Naive thymus-derived CD4-positive, alpha-beta T cell (primary cell): ENCODE measurements at places on chromosomes 6 and 20.
A peak's percentile ranks its signal among the peaks of the same experiment; 100 is the strongest.

DNA sequence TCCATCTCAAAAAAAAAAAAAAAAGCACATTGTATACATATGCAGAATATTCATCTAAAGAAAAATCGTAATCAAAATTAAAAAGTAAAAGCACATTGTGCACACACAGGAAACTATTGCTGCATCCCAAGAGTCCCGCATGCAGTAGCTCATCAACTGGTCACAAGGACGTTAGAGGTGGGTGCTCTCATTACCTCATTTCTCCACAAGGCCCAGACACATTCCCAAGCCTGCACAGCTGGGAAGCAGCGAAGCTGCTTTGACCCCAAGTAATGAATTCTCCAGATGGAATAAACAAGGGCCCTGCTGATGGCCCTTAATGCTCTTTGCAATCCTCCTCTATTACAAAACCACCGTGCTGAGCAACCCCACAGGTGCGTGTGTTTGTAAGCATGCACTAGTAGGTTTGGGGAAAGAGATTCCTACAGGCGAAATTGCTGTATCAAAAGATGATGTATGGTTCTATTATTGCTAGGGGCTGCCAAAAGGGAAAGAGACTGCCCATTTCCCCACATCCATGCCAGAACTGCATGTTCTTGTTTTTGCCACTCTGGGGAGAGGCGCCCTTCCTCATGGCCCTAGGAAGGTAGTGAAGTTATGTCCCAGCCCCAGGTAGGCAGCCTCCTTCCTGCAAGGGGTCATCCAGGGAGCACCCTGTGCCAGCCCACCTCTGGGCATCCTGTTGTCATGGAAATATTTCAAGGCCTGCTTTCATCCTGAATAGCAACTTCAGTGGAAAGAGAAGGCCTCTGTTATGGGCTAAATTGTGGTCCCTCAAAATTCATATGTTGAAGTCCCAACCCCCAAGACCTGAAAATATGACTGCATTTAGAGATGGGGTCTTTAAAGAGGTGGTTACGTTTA, 34.6 kb upstream of the PTGIS start:
- no peak for DNase-seq

DNA sequence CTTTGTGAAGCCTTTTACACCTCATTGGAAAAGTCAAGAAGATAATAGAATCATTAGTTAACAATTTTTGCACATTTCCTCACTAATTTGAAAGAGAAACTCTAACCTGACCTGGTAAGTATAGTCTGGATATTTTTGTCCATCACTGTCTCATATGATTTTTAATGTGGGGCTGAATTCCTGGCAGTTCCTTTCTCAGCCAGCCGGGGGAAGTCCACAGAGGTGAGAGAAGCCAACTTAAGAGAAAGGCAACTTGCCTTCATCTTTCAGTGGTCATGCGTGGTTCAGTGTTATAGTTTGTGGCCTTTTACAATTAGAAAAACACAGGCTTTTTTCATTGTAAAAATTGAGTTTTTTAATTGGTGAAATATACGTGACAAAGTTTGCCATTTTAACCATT, 80.6 kb downstream of the CDYL start:
- no peak for DNase-seq

DNA sequence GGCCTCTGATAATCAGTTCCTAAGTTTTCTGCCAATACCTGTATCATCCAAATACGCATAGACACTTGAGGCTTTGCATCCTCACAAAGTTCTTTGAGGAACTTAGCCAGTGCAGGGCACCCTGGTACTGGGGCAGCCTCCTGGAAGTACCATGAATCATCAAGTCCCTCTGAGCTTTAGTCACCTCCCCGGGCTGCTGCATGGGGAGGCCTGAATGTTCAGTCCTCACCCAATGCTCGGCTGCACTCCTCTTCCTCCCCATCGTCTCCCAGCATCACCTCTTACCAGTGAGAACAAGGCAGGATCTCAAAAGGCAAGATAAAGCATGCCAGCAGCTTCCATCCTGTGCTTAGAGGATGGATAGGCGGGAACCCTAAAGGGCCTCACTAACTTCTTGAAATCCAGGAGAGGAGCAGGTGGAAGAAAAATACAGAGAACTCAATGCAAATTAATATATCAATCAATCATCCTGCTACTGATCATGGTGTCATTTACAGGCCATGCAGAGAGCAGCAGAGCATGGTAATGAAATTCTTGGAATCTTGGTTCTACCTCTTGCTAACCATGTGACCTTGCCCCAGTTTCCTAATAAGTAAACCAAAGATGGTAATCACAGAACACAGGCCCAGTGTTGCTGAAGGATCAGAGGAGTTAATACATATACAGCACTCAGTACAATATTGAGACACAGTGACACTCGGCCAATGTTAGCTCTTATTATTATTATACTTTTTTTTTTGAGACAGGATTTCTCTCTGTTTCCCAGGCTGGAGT, 4.7 kb upstream of the CCN6 start:
- DNase-seq, result no peak

GRCh38 chr6:145047891-145048290, 687.4 kb downstream of the EPM2A start:
- no peak for DNase-seq

- no peak for DNase-seq
Observed at GRCh38 chr20:39291301-39291700, 329.2 kb downstream of the DHX35 start.

DNA sequence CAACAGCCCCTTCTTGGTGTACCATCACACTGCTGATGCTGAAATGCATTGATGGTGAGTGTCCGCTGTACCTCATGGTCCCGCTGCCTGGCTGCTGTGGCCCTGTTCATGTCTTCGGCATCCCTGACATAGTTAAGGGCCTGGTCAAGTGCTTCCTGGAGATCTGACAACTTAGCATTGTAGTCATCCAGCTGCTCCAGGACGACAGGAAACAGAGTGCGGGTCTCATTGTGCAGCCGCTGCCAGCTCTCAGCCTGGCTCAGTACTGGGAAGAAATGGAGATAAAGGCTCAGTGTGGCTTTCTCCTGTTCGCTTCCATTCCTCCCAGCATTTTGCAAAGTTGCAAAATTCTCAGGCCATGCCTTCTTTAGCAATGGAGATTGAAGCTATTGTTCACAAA, 81.8 kb downstream of the LAMA4 start:
- no peak for DNase-seq

GRCh38 chr6:54959820-54960219, 113.2 kb downstream of the FAM83B start:
- DNase-seq, result no peak

- DNase-seq, result no peak
Observed at GRCh38 chr6:15062516-15063252, 183.2 kb upstream of the JARID2 start.

DNA sequence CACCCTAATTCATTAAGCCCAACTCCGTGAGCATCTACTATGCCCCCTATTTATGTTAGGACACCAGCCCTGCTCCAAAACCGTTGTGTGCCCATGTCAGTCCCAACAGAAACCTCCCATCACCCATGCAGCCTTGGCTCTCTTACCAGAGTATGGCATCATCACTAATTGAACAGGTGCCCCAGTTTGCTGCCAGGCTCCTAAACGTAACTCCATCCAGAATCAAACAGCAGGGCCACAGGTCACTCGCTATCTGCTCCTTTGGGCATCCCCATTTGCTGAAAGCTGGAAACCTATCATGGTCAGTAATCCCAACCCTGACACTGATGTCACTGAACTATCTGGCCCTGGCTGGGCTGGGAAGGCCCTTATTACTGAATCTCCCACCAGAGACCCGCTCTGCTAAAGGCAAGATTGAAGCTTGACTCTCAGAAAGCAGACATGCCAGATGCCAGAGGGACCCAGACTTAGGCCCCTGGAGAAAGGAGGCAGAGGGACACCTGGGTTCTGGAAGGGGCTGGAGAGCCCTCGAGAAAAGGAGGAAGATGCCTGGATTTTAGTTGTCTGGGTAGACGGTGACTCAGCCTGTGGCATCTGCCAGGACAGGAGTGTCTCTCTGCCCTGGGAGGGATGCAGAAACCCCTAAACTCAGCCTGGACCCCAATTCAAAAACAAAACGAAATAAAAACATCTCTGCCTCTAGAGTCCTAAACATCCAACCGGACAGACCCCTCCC, 14.0 kb downstream of the MUCL3 start:
- no peak for DNase-seq

GRCh38 chr6:32905078-32905477, 35.8 kb downstream of the HLA-DMB start:
- DNase-seq, result no peak

DNA sequence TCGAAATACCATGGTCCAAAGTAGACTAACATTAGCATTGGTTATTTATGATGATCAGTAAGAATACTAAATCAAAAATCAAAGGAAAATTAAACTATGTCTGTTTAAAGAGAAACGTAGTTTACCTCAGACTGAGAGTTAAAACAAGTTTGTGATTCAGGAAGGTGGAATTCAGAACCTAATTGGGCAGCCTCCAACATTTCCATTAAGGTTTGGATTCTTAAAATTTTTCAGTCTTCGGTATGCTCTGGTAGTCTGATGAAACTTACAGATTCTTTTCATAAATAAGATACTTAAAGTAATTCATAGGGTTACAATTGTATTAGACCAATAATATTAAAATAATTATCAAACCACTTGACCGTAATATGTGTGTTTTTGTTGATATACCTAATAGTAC, 18.6 kb downstream of the HFE start:
- DNase-seq, result no peak

GRCh38 chr6:23980965-23981364, 145.1 kb upstream of the NRSN1 start:
- no peak for DNase-seq

DNA sequence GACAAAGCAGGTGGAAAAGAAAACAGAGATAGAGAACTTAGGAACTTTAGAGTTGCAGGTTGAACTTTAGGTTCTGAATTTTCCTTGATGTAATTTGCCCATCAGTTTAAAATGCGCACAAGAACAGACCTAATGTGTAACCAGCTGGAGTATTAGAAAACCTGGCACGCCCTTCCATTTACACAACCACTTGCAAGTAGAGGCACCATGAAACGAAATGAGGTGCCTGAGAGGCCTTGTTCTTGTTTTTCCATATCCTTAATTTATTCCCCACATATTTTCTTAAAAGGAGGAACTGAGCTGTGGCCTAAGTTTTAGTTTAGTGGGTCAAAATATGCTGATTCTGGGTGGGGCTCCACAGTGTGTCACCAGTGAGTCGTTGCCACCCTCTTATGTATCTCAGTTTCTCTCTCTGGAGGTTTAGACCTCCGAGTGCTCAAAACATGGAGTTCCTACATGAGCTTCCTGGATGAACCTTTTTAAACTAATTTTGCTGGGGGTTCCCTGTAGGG, 17.2 kb upstream of the IL22RA2 start:
- DNase-seq, result no peak

DNA sequence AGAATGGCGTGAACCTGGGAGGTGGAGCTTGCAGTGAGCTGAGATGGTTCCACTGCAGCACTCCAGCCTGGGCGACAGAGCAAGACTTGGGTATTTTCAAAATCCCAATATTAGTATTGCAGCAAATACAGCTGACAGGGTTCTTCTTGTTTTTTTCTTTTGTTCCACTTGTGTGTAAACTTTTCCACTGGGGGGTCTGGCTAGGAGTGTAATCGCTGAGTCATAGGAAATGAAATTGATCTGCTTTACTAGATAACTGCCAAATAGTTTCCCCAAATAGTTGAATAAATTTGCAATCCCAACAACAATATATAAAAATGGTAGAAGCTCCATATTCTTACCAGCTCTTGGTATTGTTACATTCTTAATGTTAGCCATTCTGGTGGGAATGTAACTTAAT, 526.0 kb upstream of the SOX4 start:
- no peak for DNase-seq

DNA sequence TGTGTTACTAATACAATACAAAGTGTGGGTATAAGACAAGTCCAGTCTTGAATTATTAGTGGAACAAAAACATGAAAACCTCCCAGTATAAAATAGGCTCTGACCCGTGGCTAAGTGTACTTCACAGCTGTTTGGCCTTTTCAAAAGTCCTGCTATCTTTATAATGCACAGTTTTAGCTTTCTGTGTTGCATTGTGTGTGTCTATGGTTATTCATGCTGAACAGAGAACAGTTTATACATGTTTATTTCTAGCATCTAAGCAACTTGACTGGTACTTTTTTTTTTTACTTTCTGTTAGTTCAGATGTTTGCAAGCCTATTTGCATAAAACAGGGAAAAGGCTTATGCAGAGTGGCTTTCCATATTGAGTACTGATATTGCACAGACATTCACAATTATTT, 119.2 kb upstream of the CCN2 start:
- no peak for DNase-seq

- DNase-seq, result no peak
Observed at GRCh38 chr6:95143408-95144180, 433.7 kb upstream of the MANEA start.

DNA sequence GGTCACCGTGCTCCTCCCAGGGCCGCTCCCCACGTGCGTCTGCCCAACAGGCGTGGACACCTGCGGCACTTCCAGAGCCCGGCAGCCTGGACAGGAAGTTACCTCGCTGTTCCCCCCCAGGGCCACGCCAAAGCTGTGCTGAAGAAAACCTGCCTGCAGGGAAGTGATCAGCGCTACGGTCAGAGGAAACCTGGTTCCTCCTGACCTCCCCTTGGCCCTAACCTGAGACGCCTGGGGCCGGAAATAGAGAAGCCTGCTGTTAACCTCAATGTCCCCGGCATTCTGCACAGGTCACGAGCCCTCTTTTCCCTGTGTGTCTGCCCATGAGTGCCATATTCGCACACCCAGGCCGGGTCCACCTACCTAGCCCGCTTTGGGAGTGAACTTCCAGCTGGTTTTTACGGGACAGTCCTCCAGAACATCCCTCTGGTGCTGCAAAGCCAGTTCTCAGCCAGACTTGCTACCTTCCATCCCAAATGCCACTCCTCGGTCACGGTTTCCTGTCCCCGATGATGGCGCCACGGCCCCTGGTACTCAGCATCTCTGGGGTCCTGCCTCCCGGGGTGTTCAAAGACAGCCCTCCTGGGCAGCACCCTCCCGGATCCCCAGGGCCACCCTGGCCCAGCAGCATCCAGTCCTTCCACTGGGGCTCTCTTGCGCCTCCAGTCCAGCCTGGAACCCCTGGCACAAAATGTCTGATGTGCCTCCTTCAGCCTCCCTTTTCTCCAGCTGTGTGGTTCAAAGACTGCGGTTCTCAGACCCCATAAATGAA, 12.0 kb upstream of the IRF4 start:
- no peak for DNase-seq

GRCh38 chr20:40189621-40190020, 499.4 kb downstream of the MAFB start:
- no peak for DNase-seq

GRCh38 chr6:110589865-110590513, 113.6 kb upstream of the SLC22A16 start:
- DNase-seq, result no peak

- DNase-seq, result peak; percentile 55
Observed at GRCh38 chr6:157235600-157236039, 87.7 kb downstream of the TMEM242 start.

GRCh38 chr6:17352302-17352701, 41.1 kb upstream of the CAP2 start:
- no peak for DNase-seq
